ENCODE measurements at places on chromosomes 1 and 21.

GRCh38 chr1:110055493-110056284, 14.8 kb downstream of the ALX3 start:
- no peak for DNase-seq

DNA sequence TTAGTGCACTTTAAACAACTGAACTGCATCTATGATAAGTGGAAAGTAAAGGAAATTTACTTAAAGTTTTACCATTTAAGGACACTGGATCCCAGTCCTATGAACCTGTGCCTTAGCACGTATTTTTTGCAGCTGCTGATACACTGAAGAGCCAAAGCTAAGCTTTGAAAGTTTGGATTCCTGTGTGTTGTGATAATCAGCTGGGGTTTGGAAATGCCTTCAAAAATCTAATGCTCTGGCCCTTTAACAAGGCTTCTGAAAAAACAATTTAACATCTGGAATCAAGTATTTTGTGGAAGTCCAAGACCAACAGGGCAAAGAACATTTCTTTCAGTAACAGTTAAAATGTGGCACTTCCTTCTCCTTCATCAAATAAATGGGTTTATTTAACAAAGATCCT, 51.8 kb downstream of the DDAH1 start:
- DNase-seq: no peak

DNA sequence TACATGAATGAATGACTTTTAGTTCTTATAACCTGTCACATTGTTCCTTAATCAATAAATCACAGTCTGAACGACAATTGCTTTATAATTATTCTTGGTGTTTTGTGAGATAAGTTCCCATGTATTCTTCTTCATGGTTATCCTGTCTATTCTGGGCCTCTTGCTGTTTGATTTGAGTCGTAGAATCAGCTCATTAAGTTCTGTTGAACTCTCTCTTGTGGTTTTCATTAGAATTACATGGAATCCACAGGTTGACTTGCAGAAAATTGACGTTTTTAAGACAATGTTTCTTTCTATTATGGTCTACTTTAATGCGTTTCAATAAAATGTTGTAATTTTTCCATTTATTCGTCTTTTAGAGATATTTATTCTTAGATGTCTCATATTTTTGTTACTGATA, 4.0 kb upstream of the LCE1A start:
- DNase-seq: no peak

DNA sequence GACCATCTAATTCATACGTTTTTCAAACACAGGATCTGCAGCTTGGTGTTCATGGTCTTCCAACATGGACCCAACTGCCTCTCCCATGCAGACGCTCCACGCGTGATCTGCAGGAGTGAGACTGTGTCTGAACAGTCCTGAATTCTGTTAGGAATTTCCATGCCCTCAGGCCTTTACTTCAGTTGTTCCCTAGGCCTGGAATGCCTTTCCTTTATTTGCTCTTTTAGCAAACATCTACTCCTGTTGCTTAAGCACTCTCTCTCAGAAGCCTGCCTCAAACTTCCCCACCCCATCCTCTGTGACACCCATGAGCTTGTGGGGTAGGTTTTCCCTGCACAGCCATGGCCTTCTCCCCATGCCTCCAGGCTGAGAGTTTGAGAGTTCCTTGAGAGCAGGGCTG, 73.7 kb downstream of the DMRTB1 start:
- DNase-seq: no peak

DNA sequence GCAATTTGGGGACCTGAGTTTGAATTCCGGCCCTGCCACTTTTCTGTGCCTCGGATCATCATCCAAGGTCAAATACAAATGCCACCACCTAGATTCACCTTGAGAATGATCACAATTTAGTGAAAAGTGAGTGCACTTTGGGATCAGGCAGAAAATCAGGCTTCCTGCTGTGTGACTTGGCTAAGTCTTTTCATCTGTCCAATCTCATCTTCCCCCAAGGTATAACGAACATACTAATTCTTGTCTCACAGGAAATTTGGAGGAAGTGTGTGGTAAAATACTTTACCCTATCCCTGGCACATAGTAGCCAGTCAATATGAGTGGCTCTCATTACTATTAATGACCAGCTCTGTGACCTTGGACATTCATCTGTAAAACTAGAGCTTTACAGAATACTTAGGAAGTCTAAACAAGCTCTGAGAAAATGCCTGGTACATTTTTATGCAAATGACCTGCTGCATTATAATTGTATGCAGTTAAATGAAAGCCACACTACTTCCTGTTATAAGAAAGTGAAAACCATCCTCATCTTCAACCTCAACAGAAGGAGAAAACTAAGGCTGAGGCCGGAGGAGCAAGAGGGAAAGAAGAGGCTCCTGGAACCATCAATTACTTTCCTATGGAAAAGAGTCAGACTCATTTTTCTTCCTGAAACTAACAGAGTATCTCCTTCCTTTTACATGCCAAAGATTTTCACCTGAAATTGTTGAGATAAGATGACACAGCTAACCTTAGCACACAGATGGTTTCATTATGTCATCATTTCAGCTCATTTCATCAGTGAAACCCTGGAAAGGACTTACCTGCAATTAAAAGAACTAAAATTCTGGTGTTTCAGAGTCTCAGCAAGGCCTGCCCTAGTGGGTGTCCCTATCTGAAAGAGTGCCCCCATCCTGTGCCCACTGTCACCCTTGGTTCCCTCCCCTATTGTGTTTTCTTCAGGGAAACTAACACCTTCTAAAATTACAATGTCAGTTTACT, 32.6 kb upstream of the RGS8 start:
- DNase-seq: no peak

- DNase-seq: no peak
Observed at GRCh38 chr1:28365864-28366263, 3.7 kb upstream of the PHACTR4 start.

Data from putamen (tissue), 1 donor.